MM.1S (cell line): ENCODE measurements at places on chromosomes 11 and 22.

DNA sequence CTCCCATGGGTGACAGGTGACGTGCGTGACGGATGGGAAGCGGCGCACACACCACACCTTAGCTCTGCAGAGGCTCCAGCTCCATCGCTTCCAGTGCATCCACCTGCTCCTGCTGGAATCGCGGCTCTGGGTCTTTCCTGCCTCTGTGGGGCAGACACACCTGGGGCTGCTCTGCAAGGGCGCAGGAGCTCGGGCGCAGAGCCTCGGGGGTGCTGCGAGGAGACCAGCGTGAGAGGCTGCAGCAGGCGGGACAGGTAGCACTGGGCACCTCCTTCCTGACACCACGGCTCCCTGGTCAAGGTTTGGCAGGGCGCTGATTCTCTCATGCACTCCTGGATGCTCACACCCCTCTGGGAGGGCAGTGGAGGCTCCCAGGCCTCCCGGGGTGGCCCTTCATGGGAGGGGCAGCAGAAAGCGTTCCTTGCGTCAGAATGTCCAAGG lies 1494.3 kb downstream of the BRD1 start:
- DNase-seq, result no peak

GRCh38 chr22:45905326-45905923 lies 71.5 kb downstream of the WNT7B start:
- no peak for DNase-seq

DNA sequence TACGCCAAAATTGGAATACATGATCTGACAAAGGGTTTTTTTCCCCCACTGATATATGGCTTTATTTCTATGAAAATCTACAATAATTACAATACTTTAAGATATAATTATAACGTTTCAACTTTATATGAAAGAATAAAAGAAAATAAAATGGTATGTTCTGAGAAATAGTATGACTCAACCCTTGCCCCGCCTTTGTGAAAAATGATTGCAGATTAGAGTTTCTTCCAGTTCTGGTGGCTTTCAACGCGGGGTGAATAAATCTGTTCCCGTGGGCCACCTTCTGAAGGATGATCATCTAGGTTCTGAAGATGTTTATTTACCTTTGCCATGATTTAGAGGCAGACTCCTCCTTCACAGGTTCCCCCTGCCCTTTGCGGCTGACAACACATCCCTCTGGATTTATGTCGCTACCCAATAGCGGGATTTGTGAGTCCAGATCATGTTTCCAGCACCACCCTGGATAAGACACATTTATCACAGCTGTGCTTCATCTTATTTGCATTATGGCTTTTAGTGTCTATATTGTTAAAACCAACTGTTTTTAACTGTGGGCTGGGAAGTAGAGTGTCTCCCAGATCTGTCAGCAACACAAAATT lies 607.0 kb upstream of the KIRREL3 start:
- DNase-seq, result no peak

DNA sequence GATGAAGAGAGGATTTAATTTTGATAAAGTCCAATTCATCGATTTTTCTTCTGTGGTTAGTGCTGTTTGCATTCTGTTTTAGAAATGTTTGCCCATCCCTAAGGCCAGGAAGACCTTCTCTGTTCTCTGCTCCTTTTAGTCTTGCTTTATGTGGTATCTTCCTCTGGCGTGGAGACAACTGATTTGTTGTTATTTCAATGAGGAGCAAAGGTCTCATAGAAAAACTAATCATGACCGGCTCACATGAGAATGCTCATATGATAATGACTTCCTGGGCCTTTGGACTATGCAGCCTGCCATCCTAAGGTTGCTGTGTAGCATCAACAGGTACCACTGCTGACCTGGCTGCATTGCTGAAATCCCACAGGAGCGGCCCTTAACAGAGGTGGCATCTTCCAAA lies 19.8 kb downstream of the SCGB1A1 start:
- DNase-seq, result no peak

DNA sequence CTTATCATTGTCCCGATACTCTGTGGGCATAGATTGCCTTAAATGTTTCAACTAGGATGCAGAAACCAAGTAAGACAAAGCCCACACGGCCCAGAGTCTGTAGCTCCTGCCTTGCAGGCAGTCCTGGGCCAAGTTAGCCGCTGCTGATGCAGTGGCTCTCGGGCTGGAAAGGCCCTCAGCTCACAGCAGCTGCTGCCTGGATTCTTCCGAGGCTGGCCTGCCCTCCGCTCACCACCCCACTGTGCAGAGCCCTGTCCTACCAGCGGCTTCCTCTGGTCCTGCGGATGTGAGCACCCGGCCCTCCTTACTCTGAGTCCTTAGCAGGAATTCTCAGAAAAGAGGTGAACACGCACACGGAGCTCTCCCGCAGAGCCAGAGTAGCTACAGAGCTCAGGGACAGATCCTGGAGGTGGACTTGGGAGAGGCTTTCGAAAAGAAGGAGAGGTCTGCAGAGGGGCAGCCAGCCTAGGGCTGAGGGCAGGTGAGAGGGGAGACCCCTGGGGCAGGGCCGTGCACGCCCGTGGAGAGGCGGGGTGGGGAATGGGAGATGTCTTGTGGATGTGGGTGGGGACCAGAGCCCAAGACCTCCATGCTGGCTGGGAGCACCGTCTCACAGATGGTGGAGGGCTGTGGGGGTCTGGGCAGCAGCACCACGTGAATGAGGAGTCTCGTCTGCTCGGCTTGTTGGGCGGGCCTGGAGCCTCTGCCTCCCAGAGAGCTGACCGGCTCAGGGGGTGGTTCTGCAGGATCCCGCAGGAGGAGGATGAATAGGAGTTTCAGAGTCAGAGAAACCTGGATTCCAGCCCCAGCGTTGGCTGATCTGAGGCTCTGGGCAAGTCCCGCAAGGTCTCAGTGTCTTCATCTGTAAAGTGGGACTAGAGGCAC lies 117.4 kb upstream of the B3GAT1 start:
- DNase-seq, result no peak

GRCh38 chr11:13193613-13194012 lies 84.0 kb upstream of the BMAL1 start:
- DNase-seq, result no peak

GRCh38 chr22:47198801-47199251 lies 436.4 kb downstream of the TBC1D22A start:
- DNase-seq, result no peak

DNA sequence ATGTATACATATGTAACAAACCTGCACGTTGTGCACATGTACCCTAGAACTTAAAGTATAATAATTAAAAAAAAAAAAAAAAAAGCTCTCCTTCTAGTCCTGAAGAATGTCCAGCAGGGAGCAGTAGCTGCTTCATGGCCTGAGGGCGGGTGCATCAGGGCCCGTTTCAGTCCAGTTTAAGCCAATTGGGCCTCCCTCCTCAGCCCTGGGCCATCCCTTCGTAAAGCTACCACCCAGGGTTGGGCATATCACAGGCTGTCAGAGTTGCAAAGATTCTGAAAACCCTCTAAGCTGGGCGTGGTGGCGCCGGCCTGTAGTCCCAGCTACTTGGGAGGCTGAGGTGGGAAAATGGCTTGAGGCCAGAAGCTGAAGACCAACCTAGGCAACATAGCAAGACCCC lies 5.4 kb downstream of the TMPRSS13 start:
- DNase-seq, result no peak

DNA sequence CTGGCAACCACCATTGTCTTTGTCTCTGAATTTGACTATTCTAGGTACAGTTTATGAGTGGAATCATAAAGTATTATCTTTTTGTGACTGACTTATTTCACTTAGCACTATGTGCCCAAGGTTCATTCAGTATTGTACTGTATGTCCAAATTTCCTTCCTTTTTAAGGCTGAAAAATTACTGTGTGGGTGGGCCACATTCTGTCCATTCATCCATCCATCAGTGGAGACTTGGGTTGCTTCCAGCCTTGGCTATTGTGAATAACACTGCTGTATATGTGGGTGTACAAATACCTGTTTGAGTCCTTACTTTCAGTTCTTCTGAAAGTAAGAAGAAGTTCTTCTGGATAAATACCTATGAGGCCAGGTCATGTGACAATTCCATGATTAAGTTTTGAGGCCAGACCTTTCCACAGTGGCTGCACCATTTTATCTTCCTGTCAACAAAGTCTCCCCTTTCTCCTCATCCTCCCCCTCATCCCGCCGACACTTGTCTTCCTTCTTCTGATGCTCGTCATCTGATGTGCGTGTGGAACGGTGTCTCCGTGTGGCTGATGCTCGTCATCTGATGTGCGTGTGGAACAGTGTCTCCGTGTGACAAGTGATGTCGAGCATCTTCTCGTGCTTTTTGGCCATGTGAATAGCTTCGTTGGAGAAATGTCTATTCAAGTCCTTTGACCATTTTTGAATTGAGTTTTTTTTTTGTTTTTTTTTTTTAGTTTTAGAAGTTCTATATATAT lies 49.5 kb downstream of the SBF1 start:
- DNase-seq, result no peak

GRCh38 chr11:120124355-120124754 lies 13.6 kb downstream of the TRIM29 start:
- DNase-seq, result no peak

DNA sequence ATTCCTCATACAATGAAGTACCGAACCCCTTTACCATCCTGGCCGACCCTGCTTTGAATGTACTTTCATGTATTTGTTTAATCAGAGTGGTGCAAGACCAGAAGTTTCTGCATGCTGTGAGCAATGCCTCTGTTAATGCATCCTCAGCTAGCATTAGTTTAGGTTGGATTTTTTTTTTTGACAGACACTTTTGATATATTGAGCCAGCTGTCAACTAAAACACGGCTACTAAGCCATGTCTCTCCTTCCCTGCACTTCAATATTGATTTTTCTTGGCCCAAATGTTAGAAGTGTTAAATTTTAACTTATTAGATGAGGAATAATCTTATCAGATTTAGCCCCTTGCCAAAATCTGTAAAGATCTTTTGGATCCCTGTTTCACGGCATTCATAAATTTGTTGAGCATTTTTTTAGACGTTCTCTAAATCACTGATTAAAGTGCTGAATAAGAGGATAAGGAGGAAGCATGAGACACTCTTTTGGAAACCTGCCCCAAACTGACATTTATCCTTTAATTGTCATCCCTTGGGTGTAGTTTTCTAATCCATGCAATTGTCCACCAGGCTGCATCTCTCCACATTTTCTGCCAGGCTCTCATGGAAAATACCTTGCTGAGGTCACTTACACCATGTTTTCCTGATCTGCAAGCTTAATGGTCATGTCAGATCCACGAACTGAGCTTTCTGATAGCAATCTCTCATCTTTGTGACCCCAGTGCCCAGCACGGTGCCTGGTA lies 130.7 kb downstream of the FEZ1 start:
- DNase-seq, result no peak

GRCh38 chr11:69442807-69443137 lies 38.7 kb upstream of the LINC01488 start:
- DNase-seq, result no peak

DNA sequence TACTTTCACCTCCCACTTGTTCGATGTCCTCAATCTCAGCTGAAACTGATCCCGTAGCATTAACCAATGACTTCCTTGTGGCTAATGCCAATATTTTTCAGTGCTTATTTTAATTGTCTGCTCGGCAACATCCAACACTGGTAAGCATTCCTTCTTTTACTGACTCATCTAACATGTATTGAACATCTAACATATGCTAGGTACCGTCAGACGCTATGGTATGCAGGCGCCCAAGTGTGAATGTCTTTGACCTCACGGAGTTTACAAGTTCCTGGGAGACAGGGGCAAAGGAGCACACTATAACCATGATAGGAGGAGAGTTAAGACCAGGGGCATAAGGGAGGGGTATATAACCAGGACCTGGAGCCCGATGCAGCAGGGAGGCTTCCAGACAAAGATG lies 1.7 kb downstream of the BRMS1 start:
- DNase-seq, result no peak

- peak; percentile 27 for DNase-seq
These were observed 43.5 kb downstream of the FANCF start for GRCh38 chr11:22582151-22582410.

- DNase-seq, result no peak
These were observed 83.5 kb upstream of the OR9Q1 start for GRCh38 chr11:57940044-57940756.

GRCh38 chr11:2317354-2318050 lies 15.7 kb downstream of the TSPAN32 start:
- DNase-seq, result no peak

DNA sequence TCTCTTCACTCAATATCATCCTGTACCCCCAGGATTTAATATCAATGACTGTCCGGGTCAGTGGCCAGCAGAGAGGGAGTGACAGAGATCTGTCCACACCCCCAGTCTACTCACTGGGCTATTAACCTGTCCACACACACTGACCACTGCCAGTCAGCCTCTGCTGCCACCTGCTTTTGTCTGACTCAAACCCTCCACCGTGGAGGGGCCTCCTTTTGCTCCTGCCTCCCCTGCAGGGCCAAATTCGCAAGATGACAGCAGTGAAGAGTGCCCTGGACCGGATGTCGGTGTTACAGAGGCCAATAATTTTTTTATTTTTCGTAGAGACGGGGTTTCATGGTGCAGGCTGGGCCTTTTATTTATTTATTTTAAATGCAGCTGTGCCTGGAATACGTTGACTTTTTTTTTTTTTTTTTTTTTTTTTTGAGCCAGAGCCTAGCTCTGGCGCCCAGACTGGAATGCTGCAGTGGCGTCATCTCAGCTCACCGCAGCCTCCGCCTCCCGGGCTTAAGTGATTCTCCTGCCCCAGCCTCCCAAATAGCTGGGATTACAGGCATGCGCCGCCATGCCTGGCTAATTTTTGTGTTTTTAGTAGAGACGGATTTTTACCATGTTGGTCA lies 5.1 kb downstream of the PDXP start:
- DNase-seq, result no peak

GRCh38 chr11:119845756-119846155 lies 116.8 kb upstream of the NECTIN1 start:
- no peak for DNase-seq

GRCh38 chr11:72584939-72585597 lies 89.2 kb downstream of the PDE2A start:
- no peak for DNase-seq

DNA sequence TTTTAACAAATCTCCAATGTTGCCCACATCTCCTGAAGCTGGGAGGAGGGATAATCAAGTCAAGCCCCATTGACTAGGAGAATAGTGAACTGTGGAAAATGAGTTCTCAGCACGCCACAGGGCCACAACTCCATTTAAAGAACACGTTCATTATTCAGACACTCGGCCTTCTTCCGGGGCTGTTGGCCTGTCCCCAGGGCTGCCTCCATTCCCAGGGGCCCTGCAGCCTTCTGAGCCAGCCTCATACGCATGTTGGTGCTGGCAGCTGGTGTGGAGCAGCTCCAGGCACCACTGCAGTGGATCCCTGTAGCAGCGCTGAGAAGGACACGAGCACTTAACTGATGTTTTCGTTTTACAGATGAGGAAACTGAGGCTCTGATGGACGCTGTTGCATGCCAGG lies 87.5 kb upstream of the RCN1 start:
- no peak for DNase-seq

- DNase-seq, result no peak
These were observed 347.3 kb upstream of the RAG2 start for GRCh38 chr11:36945384-36945783.

- DNase-seq, result no peak
These were observed at the start of gene MS4A13 for GRCh38 chr11:60515144-60515855. TSS of gene MS4A13 (plus strand) at chr11:60515392. CDS start at chr11:60518084, 2,692 bp downstream.
